Lung (tissue), 17 donors: ENCODE measurements at places on chromosomes 7 and 10. TPM values are rescaled to one million over a fixed set of nuclear protein-coding genes. Genes with fewer than 3 reads are reported as not detected.
A peak's percentile ranks its signal among the peaks of the same experiment; 100 is the strongest.

Gene ZNF25
- 20.1 TPM for total RNA-seq

Gene OR6V1
- not detected for total RNA-seq

- peak; percentile 67 for DNase-seq
Measured at GRCh38 chr7:66699998-66700397, 40.5 kb upstream of the RABGEF1 start.

- DNase-seq: no peak
Measured at GRCh38 chr7:2553108-2553507, 2.2 kb downstream of the BRAT1 start.

DNA sequence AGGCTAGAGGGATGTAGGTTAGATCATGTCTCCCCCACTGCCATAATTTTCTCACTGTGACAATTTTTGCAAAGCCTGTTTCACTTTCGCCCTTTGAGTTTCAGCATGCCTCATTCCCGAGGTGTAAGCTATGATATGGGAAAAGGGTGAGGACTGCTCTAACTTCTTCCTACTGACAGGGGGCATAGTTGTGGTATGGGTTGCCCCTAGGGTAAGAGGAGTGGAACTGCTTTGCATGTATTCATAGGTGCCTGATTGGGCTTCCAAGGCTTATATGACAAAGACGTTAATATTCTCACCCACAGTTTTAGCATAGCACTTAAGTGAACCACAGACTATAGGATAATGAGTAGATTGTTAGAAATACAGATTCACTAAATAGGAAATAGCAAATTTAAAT lies 148.7 kb downstream of the BBS9 start:
- DNase-seq: no peak

GRCh38 chr7:67348171-67348570 lies 351.5 kb downstream of the TYW1 start:
- no peak for DNase-seq

DNA sequence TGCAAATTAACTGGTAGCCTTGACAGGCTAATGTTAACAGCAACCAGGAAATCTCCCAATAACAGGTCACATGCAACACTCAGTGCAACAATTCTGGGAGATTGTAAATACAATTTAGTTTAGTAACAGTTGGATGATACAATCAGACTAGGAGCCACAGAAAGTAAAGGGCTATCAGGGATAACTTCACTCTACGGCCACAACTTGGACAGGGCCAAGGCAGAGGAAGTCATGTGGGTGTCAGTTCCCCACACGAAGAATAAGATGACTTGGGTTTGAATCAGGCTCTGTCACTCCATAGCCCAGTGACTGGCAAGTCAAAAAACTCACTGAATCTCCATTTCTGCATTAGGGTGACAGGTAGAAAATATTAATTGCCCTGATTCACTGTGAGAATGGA lies 217.3 kb upstream of the CCDC6 start:
- no peak for DNase-seq
